BE2C (cell line): ENCODE measurements at places on chromosomes 1 and 21.

DNA sequence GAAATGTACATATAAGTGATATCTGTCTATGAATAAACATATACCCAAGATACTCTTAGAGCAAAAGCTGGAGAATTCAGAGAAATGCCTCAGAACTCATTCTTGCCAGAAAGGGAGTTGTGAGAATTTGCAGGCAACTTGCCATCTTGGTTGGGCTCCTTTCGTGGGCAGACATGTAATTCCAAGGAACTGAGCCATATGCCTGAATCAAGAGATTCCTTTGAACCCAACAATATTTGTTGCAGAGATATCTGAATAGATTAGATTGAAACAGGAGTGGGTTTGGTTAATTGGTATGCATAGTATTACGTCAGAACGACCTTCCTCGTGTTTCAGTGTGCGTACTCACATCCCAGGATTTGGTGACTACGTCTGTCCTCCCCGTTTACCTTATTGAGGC, 67.0 kb downstream of the TGFB2 start:
- DNase-seq, result no peak

GRCh38 chr21:38567335-38567969, 69.2 kb upstream of the ERG start:
- DNase-seq, result no peak

DNA sequence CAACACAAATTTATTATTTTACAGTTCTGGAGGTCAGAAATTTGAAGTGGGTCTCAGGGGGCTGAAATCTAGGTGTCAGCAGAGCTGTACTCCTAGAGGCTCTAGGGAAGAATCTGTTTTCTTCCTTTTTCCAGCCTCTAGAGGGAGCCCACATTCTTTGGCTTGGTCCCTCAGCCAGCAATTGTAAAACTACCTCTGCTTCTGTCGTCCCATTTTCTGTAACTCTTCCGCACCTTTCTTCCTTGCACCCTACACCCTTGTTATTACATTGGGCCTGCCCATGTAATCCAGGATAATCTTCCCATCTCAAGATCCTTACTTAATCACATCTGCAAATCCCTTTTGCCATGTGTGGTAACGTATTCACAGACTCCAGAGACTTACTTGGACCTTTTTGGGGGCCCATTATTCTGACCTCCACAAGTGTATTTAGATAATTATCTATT, 24.8 kb upstream of the THEM4 start:
- DNase-seq, result peak; percentile 42

DNA sequence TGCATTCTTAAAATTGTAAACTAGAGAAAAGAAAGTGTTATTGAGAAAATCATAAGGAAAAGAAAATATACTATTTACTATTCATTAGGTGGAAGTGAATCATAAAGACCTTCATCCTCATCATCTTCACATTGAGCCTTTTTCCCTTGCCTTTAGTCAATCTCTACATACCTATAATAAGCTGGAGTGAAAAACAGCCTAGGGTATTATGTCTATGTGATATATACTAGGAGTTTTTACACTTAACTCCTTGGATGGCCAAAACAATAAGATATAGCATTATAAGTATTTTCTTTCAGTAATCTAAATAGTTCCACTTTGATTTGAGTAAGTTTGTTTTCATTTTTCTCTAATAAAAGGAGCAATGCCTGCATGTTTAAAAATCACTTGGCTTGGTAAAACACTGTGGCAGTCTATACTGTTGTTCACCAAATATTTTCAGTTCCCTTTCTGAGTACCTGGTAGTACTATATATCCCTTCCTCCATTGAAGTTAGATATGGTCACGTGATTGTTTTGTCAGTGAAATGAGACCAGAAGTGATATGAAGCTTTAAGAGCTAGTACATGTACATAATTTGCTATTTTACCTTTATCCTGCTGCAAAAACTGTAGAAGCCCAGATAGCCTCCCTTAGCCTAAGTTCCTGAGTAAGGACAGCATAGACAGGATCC, 78.3 kb downstream of the CLEC20A start:
- DNase-seq, result no peak

DNA sequence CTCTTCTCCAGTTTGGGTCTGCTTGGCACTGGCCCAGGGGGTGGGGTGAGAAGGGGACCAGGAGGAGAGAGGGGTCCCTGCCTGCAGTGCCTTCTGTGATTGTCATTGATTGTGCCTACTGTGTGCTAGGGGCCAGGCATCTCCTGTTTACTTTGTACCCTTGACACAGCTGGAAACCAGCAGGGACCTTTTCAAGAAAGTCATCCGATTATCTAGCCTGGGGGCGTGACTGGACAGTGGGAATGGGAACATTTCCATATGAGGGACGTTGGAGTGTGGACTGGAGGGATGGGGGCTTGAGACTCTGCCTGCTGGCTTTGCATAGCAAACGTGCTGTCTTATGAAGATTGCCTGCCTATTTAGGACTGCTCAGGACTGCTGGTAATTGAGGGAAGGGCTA, 19.8 kb upstream of the DMBX1 start:
- DNase-seq, result no peak

- DNase-seq, result no peak
These were observed 479.3 kb upstream of the RUNX1 start for GRCh38 chr21:35528116-35529042.

DNA sequence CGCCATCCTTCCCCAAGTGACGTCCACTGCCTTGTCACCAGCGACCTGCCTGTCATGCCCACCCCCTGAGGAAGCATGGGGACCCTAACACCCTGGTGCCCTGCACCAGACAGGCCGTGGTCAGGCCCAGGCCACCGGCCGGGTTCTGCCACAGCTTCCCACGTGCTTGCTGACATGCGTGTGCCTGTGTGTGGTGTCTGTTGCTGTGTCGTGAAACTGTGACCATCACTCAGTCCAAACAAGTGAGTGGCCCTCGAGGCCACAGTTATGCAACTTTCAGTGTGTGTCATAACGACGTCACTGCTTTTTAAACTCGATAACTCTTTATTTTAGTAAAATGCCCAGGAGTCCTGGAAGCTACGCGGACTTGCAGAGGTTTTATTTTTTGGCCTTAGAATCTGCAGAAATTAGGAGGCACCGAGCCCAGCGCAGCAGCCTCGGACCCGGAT, 8.5 kb upstream of the CTRC start:
- no peak for DNase-seq

GRCh38 chr1:112620377-112620695, 704 bp downstream of the CAPZA1 start:
- DNase-seq, result peak; percentile 12

DNA sequence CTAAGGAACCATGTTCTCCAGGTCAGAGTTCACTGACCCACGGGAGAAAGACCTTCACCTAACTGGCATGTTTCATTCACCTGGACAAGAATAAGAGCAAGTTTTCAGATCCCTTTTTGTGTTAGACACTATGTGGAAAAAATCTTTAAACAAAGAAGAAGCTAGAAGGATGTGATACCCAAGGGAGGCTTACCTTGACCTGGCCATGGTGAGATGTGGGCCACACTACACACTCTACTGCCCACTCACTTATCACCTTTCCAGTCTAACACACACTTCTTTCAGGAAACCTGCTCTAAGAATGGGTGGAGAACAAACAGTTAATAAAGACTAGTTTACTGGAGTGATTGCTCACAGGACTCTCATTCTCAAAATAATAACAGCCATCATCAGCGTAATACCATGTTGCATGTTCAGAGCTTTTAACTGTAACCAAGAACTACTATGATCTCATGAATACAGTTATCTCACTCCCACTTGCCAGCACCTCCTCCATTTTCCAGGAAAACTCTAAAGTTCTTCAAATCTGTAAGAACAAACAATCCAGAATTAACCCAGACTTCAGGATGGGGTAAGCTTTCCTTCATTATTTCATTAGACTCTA, 1.4 kb downstream of the RGS8 start:
- DNase-seq, result no peak

- DNase-seq, result no peak
These were observed 44.4 kb upstream of the CACHD1 start for GRCh38 chr1:64425521-64425920.

DNA sequence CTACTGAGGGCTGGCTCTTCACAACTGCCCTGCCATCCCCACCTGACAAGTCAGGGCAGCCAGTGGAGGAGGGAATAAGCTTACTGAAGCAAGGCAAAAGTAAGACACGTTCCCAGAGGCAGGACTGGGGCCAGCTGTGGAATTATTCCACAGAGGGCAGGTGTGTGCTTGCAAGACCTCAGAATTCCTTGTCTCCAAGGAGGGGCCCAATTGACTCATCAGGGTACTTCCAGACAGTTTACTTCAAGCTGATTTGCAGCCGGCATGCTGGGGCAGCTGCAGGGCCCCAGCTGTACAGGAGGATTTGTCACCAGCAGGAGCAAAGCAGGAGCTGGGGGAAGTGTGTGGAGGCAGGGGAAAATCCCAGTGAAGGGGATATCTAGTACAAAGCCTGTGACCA, 167.5 kb upstream of the CAMK1G start:
- DNase-seq, result no peak

DNA sequence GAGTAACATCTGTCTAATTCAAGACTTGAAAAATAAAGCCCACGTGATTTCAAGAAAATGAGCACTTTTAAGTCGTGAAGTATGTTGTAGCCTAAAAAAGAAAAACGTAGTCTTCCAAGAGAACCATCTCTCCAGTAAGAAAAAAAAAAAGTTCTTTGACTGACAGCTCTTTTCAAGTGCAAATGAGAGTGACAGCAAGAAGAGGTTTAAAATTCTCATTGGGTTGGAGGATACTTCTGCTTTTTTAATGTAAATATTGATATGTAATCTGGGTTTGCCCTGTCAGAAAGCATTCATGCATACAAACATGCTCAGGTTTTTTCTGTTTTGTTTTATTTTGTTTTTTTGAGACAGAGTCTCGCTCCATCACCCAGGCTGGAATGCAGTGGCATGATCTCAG, 32.3 kb upstream of the PRDM2 start:
- DNase-seq, result no peak

- peak; percentile 40 for DNase-seq
These were observed 2.2 kb upstream of the TESK2 start for GRCh38 chr1:45493116-45493697.

- no peak for DNase-seq
These were observed 62.9 kb downstream of the ADAMTS1 start for GRCh38 chr21:26782331-26782730.

DNA sequence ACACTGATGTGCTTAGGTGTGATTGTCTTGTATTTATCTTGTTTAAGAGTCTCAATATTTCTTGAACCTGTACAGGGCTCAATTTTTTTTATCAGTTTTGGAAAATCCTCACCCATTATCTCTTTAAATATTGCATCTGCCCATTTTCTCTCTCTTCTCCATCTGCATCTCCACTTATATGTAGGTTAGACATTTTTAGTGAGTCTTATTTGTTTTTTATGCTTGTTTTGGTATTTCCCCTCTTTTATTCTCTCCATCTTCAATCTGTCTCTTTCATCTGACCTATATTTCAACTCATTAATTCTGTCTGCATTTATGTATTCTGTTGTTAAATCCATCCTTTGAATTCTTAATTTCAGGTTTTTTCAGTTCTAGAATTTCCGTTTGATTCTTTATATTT, 32.9 kb upstream of the SHCBP1L start:
- no peak for DNase-seq

DNA sequence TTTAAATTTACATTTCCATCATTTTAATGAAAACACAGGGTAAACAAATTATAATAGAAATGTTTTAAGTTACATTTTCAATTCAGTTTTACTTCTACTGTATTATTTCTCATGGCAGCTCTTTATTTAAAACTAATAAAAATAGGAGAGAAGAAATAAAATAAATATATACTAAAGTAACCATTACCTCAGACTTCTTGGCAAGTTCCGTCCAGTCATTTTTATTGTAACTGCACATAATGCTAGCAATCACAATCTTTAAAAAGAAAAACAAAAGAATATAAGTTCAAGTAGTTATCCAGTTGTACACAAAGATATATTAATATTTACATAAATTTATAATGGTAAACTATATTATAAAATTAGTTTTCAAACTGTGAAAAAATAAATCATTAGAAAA, 538.6 kb downstream of the DPYD start:
- DNase-seq, result no peak

- no peak for DNase-seq
These were observed 14.0 kb downstream of the F3 start for GRCh38 chr1:94527447-94528031.

- no peak for DNase-seq
These were observed 2.2 kb upstream of the LAPTM5 start for GRCh38 chr1:30759718-30760281.

DNA sequence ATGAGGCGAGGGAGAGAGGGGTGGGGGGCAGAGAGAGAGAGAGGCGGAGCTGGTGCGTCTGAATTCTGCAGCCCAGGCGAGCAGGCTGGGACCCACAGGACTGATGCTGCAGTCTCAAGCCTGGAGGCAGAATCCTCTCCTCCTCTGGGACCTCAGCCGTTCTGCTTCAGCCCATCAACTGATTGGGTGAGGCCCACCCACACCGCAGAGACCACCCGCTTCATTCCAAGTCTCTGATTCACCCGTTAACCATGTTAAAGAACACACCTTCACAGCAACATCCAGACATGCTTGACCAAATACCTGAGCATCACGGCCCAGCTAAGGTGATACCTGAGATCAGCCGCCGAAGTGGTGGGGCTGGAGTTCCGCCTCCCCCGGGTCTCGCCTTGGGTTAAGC, 147.8 kb downstream of the NPHP4 start:
- DNase-seq, result no peak

DNA sequence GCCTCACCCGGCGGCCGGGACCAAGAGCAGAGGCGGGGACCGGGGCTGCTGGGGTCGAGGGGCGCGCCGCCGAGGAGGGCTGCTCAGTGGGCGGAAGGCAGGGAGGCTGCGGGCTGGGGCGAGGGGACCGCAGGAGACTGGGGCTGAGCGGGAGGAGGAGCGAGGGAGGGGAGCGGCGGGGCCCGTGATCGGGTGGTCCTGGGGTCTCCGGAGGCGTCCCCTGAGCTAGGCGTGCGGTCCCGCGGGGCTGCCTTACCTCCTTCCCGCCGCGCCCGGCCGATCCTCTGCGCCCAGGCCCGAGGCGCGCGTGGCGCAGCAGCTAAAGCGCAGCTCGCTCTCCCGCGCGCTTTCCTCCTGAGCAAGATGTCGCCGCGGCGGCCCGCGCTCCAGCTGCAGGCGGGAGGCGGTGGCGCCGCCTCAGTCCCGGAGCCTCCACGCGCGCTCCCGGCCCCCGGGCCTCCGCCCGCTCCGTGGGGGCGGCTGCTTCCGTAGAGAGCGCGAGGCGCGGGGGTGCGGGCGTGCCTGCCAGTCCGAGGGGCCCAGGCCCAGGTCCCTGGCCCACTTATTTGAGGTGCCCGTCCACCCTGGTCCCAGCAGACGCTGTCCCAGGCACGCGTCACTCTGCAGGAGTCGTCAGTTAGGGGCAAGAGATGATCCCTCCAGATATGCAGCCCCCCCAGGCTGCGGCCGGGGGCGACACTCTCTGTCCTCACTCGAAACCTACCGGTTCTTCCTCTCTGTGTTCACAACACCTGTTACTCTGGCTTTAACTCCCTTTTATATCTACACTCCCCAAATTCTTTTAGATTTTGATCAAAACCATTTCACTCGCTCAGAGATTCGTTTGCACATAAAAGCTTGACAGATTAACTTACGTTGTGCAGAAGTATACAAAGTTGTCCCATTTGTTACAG, at the start of gene CCSAP:
Gene CCSAP (minus strand): TSS at position 392 of the 914 bp plus-strand sequence. CDS start 582 bp downstream, outside the sequence.
- DNase-seq, result no peak
